ENCODE measurements at places on chromosomes 7 and 10.

GRCh38 chr7:99375070-99375807 lies 709 bp downstream of the ARPC1B start:
- peak; percentile 46 for DNase-seq

GRCh38 chr7:7662527-7662926 lies 22.0 kb downstream of the UMAD1 start:
- DNase-seq, result no peak

GRCh38 chr10:43865265-43866135 lies 216.8 kb upstream of the ZNF32 start:
- no peak for DNase-seq

GRCh38 chr10:5550621-5551530 lies 26.1 kb downstream of the CALML3 start:
- no peak for DNase-seq

- DNase-seq, result no peak
These were observed 120.2 kb upstream of the AMPH start for GRCh38 chr7:38751416-38751815.

- DNase-seq, result no peak
These were observed 108.4 kb downstream of the MKI67 start for GRCh38 chr10:128017822-128018221.

GRCh38 chr10:116756277-116756676 lies 13.9 kb upstream of the HSPA12A start:
- no peak for DNase-seq

- DNase-seq, result no peak
These were observed 9.1 kb upstream of the SEMA4G start for GRCh38 chr10:100960251-100960650.

GRCh38 chr7:150989456-150989855 lies 1.4 kb upstream of the NOS3 start:
- DNase-seq, result no peak

- DNase-seq, result no peak
These were observed 139.0 kb upstream of the GPR26 start for GRCh38 chr10:123527151-123527550.

DNA sequence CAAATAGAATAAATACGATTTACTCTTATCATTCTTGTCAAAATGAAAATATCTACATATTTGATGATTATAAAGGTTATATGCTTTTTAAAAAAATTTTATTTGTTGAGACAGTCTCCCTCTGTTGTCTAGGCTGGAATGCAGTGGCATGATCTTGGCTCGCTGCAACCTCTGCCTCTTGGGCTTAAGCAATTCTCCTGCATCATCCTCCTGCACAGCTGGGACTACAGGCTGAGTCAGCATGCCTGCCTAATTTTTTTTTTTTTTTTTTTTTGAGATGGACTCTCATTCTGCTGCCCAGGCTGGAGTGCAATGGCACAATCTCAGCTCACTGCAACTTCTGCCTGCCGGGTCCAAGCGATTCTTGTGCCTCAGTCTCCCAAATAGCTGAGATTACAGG lies 48.9 kb downstream of the PUS7 start:
- no peak for DNase-seq

DNA sequence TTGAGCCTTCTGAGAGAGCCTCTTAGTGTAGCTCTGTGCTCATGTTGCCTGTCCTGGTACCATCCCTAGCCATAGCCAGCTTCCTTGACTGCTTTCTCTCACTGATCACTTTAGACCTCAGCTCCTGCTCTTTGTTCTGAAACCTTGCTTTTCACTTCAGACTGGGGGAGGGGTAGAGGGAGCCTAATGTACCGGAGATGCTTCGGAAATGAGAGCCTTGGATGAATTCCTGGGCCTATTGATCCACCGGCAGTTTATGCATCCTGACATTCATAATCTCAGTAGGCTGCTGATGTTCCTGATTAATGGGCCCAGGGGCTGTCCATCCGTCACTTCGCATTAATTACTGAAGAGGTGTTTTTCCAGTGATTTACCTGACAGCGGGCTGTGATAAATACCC lies 38.8 kb downstream of the R3HCC1L start:
- DNase-seq, result no peak

GRCh38 chr10:11183015-11183414 lies 165.3 kb downstream of the CELF2 start:
- no peak for DNase-seq

- no peak for DNase-seq
These were observed 119.0 kb upstream of the CACUL1 start for GRCh38 chr10:118873738-118874105.

DNA sequence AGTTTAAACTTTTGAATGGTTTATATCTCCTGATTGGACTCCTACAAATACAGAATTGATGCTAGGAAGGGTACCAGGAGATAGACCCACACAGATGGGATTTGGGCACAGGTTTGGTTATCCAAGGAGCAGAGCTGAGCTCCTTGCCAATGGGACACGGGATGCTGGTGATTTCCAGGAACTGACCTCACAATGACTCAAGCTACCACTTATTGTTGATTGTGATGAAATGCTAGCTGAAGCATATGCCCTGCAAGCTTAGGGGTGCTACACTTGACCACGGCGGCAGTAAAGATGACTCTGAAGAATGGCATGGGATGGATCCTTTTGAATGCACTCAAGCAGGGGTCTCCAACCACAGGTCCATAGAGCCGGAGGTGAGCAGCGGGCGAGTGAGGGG lies 45.5 kb upstream of the VKORC1L1 start:
- DNase-seq, result no peak

DNA sequence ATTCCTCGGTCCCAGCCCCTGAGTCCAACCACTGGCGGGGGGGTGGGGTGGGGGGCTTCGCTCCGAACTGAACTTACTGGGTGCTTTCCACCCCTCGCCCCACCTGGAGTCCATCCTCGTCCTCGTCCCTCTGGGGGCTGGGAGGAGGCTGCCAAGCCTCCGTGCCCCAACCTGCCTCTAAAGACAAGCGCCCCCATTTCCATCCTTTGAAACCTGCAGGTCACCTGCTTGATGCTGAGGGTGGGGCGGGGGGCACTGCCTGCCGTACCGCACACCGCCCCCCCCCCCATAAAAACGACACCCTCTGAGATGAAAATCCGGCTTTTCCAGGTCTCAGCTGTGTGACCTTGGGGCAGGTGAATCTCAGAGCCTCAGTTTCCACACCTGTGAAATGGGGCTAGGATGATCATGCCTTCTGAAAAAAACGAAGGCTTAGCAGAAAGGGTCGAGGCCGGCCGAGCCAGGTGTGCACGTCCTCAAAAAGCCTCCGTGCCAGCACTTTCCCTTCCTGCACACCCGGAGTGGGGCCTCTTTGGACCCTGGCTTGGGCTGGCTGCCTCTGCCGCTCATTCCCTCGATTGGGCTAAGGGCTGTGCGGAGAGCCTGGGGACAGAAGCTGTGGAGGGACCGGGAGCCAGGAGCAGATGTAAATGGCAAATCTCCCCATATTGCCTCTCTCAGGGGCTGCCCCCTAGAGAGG lies 967 bp downstream of the ELFN1 start:
- DNase-seq, result no peak

DNA sequence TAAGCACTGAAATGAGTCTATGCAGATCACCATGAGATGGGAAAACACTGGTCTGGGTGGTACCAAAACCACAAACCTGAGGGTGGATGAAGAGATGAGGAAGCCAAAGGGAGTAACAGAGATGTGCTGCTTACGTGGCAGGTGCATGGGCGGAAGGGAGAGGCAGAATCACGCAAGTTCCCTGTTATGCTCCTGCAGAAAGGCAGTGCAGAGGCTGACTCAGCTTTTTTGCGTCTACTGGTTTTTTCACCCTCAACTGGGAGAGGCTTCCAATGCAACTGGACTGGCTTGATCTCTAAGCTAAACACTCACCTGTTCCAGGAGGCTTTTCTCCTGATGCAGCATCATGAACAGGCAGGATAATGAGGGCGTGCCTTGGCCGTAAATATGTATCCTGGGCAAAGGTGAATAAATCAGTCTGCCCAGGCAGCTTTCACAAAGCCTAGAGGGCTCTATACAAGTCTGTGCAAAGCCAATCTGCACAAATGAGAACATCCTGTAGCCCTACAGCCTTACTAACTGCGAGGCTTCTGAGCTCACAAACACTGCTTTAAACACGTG lies 95.4 kb upstream of the AFAP1L2 start:
- peak; percentile 41 for DNase-seq

DNA sequence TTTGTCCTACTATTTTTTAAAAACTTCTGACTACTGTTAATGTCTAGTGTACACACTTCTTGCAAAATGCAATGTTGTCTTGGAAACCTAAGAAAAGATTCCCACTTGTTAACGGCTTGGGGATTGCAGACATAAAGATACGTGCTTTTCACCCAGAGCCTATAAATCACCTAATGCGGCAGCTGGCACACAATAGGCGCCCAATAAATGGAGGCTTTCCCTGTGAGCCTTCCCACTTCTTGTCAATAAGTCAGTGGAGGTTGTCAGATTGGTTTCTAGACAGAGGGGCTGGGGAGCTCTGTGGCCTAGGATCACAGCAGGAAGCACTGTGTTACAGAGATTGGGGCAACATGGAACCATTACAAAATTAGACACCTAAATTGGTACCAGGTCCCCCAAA lies 74.7 kb downstream of the VSTM4 start:
- DNase-seq, result no peak

- DNase-seq, result no peak
These were observed 112.4 kb upstream of the EEPD1 start for GRCh38 chr7:36040679-36041078.

GRCh38 chr10:125602825-125603224 lies 80.1 kb downstream of the TEX36 start:
- DNase-seq, result no peak

DNA sequence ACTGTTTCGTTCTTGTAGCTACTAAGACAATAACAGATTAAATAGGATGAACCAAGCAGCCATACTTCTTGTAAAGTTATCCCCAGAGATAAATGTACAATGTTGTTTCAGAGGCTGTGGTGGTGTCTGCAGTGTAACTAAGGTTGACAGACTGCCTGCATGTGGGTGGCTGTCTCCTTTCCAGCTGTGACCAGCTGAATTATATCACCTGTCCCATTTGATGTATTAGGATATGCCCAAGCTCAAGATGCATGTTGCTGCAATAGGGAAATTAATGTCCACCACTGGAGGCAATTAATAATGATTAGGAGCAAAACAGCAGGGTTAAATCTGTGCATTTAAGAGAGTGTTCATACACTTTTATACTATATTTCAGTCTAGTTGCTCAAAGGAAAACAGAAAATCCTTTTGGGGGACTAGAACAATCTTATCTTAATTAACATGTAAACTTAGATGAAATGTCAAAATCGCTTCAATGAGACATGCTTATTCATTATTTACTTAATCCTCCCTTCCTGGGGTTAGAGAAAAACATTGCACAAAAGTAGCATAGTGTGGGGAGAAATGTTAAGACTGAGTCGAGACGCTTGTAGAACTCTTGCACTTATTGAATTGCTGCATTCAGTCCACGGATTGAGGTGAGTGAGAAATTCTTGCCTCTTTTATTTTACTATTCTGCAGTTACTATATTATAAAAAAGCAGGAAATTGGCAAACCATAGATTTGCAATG lies 269.0 kb downstream of the SNX10 start:
- no peak for DNase-seq

GRCh38 chr7:68247126-68247525 lies 1250.5 kb downstream of the TYW1 start:
- no peak for DNase-seq

GRCh38 chr7:128378637-128379036 lies 17.1 kb upstream of the PRRT4 start:
- DNase-seq, result no peak

- DNase-seq, result no peak
These were observed 92.7 kb upstream of the GDF10 start for GRCh38 chr10:47207281-47207615.

DNA sequence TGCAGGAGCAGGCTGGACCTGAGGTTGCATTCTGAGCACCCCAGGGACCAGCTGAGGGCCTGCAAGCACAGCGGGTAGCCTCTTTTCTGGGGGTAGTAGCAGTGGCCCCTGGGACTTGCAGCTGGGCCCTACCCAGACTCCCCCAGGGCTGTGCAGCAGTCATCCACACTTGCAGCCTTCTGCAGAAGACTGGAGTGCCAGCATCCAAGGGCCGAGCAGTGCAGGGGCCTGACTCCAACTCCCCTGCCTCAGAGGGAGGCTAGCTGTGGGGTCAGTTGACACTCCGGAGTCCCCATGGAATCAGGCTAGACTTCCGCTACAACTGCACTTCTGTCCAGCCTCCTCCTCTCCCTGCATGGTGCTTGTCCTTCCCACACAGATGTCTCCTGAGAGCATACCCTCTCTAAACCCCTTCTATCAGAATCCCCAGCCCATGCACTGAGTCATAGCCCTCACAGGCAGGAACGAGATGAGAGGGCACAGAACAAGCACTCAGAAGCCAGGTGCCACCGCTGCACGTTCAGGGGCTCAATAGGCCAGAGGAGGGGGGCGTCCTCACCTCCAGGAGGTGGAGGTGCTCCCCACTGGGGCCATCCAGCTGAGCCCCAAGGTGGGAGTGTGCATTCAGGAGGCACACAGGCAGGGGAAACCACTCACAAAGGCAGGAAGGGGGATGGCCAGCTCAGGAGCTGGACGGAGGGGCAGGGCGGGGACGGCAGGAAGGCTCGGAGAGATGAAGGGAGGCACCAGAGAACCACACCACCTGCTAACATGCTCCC lies 7.5 kb downstream of the RASGEF1A start:
- DNase-seq, result no peak

- no peak for DNase-seq
These were observed 27.8 kb downstream of the STEAP4 start for GRCh38 chr7:88278881-88279280.

DNA sequence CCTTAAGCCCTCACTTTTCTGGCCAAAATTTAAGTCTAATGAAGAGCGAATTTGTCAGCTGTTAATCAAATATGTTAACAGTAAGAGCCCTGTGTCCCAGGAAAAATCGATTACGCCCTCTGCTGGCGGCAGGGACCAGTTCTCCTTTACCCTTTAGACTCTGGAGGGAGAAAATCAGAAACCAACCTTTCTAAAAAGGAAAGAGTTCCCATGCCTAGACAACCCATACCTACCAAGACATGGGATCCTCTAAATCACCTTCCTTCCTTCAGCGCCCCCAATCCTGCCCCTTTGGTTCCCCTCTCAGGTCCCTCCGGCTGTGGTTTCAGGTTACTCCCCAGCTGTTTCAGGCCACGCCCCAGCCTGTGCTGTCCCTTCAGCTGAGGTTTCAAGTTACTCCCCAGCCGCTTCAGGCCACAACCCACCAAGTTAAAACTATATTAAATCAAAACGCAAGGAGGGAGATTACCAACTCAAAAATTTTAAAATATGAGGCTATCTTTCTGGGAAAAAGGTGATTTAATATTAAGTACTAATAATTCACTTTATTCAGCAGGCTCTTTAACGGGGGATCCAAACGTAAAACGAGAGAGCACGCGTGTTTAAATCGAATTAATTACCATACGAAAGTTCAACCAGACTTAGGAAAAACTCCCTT lies 1.4 kb upstream of the AKR1B15 start:
- DNase-seq, result peak; percentile 52

GRCh38 chr10:128716181-128716580 lies 590.0 kb upstream of the MKI67 start:
- DNase-seq, result no peak

- DNase-seq, result no peak
These were observed 352.6 kb upstream of the ZMIZ1 start for GRCh38 chr10:78716043-78716660.

All from T follicular helper cell (primary cell).